ENCODE measurements at places on chromosomes 6 and 20.

GRCh38 chr6:36682328-36683144 is 4.0 kb downstream of the CDKN1A start:
- DNase-seq, result peak; percentile 42

GRCh38 chr20:39874049-39874893 is 814.8 kb downstream of the MAFB start:
- peak; percentile 85 for DNase-seq

GRCh38 chr6:3844097-3844463 is 5.1 kb upstream of the FAM50B start:
- DNase-seq, result no peak

DNA sequence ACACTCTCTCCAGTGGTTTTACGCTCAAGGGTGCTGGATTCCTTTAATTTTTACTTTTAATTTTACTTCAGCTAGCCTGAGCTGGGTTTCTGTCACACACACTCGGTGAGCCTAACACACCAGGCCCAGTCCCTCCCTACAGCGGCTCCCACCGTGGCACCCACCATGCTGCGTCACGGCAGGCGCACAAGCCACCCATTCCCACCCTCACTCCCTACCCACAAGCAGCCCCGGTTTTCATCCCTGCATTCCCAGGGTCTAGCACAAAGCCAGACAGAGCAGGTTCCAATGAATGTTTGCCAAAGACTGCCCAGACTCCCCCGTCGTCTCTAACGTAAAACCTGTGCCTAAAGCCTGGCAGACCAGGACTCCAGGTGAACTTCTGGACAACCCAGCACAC is 50.3 kb downstream of the MYH7B start:
- DNase-seq, result no peak

DNA sequence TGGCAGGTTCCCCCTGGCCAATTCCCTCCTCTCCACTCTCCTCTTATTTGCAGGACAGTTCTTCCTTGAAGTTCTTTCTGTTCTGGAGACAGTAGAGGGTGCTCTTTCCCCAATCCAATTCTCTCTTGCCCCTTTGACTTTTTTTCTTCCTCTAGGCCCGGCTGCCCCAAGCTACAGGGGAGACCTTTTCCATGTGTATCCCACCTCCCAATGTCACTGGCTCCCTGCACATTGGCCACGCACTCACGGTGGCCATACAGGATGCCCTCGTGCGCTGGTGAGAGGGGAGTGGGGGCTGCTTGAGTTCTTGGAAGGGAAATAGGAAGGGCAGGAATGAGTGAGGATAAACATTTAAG is 1.5 kb downstream of the VARS2 start:
- no peak for DNase-seq

- no peak for DNase-seq
Observed at GRCh38 chr20:57270204-57270984, 4.0 kb upstream of the BMP7 start.

DNA sequence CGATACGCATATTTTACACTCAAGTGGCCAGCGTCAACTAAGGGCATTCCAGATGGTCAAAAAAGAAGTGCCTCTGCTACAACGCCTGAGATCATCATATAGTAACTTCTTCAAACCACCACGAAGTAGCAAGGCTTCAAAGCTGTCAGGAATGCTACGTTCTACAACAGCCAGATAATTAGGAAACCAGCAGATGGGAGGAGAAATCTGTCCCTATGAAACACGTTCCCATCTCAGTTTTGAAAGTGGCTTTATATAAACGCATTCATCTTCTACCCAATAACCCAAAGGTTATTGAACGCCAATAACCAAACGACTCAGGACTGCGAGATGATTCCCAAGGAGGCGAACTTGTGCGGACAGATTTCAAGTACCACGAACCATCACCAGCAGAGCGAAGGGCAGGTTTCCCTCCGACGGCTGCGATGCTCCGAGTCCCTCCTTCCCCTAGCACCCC is 1.2 kb downstream of the ABHD12 start:
- peak; percentile 79 for DNase-seq

DNA sequence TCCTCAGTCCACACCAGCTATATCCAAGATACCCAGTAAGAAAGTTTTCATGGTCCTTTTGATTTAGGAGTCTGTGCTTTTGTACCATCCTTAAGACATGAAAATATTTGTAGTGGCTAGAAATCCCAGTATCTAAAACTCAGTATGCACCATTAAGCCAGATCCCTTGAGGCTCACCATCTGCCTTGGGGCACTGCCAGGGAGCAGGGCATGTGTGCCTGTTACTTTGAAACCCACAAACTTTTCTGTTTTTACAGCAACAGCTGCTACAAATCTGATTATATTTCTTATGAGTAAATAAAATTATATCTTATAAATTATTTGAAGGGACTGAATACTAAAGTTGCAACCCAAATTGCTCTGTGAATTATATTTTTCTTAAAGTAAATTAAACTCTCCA is 290.5 kb upstream of the MANEA start:
- DNase-seq, result peak; percentile 65
